ENCODE measurements at places on chromosomes 5 and 9. TPM values are rescaled to one million over a fixed set of nuclear protein-coding genes. Genes with fewer than 3 reads are reported as not detected.

Gene SEMA5A
- 3.9 TPM for total RNA-seq

Gene LCN10
- 2.7 TPM for total RNA-seq

Gene TMEM232
- 1.1 TPM for total RNA-seq

Gene CDKN2B-AS1
- total RNA-seq, result 0.48 TPM

Gene RGS7BP
- total RNA-seq, result 0.06 TPM

Gene SLC2A6
- total RNA-seq, result 0.94 TPM

Gene CTXN3
- not detected for total RNA-seq

Gene IFNA2
- total RNA-seq, result not detected

Gene HINT1
- total RNA-seq, result 241 TPM

Gene PCDHGA9
- 5.5 TPM for total RNA-seq

Gene GALNT12
- 17.5 TPM for total RNA-seq

Gene ACOT12
- not detected for total RNA-seq

Gene IL31RA
- not detected for total RNA-seq

Gene NIM1K
- total RNA-seq, result not detected

Gene SH3GL2
- total RNA-seq, result not detected

Gene LECT2
- not detected for total RNA-seq

Gene RANBP3L
- not detected for total RNA-seq

Gene SPARC
- total RNA-seq, result 164 TPM

Gene LHX3
- not detected for total RNA-seq

Gene OR1Q1
- not detected for total RNA-seq

Gene MELK
- 21.1 TPM for total RNA-seq

Gene IFNA21
- total RNA-seq, result not detected

Gene ACER2
- total RNA-seq, result 5.0 TPM

Gene SPEF2
- 2.2 TPM for total RNA-seq

Gene ENG
- total RNA-seq, result 14.7 TPM

Gene ALDH1A1
- total RNA-seq, result 15.9 TPM

Gene WDR31
- total RNA-seq, result 1.3 TPM

Gene AQP3
- total RNA-seq, result 1,870 TPM

Gene ZNG1A
- 20.5 TPM for total RNA-seq

Gene GRM6
- total RNA-seq, result not detected

Gene STPG3
- total RNA-seq, result not detected

Gene NEUROG1
- not detected for total RNA-seq

Gene NKD2
- 1.6 TPM for total RNA-seq

Gene CBY3
- not detected for total RNA-seq

Gene PMPCA
- total RNA-seq, result 32.7 TPM

Gene PCDHB12
- 0.22 TPM for total RNA-seq

Gene PCDHB9
- not detected for total RNA-seq

Gene CAVIN4
- total RNA-seq, result 0.11 TPM

Gene PALM2AKAP2
- 3.3 TPM for total RNA-seq

Gene PCDHB8
- total RNA-seq, result 0.32 TPM

Gene CLIC3
- total RNA-seq, result 178 TPM

Gene RXRA
- total RNA-seq, result 83.1 TPM

Gene MEIKIN
- not detected for total RNA-seq

Gene UHRF2
- 30.5 TPM for total RNA-seq

Gene ZNF79
- total RNA-seq, result 3.1 TPM

Gene SPINK6
- total RNA-seq, result not detected

Gene SPAAR
- not detected for total RNA-seq

Gene TLX3
- total RNA-seq, result not detected

Gene OMD
- 21.9 TPM for total RNA-seq

Gene TRIM7
- 56.9 TPM for total RNA-seq

Gene GDA
- total RNA-seq, result not detected

Gene ANKRD31
- total RNA-seq, result 1.1 TPM

Gene TEX48
- total RNA-seq, result not detected

Data from esophagus squamous epithelium (tissue), 5 donors.